ENCODE measurements at places on chromosomes 13 and 19.

DNA sequence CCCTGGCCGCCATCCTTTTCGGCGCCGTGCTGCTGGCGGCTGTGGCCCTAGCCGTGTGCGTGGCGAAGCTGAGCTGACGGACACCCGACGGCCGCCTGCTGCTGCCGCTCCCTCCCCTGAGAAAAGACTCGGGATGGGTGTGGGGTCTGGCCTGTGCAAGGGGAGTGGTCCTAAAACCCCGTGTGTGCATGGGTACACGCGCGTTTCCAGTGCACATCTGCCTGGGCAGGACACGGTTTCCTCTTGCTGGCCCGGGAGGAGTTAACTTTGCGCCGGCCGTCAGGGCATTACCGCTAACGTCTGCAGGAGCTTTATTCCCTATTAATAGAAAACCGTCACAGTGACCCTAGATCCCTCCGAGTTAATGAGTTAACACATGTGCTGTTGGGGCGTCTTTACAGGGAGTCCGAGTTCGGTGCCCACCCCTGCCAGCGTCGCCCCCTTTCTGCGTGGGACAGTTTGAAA lies 1.3 kb downstream of the RGS9BP start:
- DNase-seq = peak; percentile 51

GRCh38 chr19:27752530-27753184 lies 1460.3 kb downstream of the UQCRFS1 start:
- DNase-seq = no peak

GRCh38 chr13:66446413-66446812 lies 783.7 kb downstream of the PCDH9 start:
- DNase-seq = no peak

GRCh38 chr13:64248371-64249065 lies 2832.9 kb upstream of the PCDH20 start:
- DNase-seq = no peak

- no peak for DNase-seq
Observed at GRCh38 chr13:112688560-112689302, 1.1 kb upstream of the ATP11A start.

Data from eye (tissue), 1 donor.